ENCODE measurements at places on chromosomes 5 and 9.

DNA sequence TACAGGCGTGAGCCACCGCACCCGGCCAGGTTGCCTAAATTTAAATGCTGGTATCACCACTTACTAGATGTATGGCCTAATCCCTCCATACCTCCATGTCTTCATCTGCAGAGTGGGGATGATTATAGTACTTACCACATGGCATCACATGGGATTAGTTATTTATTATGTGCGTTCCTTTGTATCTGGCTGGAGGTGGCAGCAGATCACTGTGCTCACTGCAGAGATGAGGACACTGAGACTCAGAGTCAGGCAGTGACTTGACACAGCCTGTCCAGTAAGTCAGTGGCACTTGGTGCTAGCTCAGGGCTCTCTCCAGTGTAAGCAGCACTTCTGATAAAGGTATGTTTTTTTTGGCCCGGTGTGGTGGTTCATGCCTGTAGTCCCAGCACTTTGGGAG lies 38.4 kb upstream of the HAND1 start:
- DNase-seq: no peak

DNA sequence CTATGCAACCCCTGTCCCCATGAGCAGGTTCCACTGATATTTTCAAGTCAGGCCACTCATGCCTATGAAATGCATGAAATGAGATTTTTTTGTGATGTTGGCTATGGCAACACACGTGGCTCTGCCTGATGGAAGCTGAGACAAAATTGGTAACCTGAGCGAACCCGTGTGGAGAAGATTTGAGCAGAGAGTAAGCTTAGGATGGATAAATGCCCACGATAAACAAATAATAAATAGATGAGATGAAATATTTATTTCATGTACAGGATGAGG lies 153.4 kb upstream of the IER5L start:
- DNase-seq: no peak

GRCh38 chr5:73139485-73139884 lies 19.1 kb downstream of the TMEM171 start:
- no peak for DNase-seq

- no peak for DNase-seq
Measured at GRCh38 chr9:73153793-73154227, 2.1 kb downstream of the ANXA1 start.

GRCh38 chr9:87198716-87199115 lies 251.4 kb upstream of the GAS1 start:
- no peak for DNase-seq

DNA sequence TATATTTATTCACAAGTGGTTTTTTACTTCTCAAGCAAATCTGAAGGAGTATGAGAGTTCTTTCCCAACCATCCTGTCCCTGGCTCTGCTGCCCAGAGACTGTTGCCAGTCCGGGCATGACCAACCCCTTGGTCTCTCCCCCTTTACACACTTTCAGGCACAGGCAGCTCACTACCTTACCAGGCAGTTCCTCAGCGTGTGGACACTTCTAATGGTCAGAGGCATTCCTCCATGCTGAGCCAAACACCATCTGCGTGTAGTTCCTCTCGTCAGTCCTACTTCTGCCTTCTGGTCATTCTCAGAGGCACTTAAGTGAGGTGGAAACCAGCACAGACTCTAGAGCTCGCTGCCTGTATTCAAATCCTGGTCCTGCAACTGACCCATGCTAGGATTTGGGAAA lies 56.1 kb downstream of the TSTD2 start:
- no peak for DNase-seq

DNA sequence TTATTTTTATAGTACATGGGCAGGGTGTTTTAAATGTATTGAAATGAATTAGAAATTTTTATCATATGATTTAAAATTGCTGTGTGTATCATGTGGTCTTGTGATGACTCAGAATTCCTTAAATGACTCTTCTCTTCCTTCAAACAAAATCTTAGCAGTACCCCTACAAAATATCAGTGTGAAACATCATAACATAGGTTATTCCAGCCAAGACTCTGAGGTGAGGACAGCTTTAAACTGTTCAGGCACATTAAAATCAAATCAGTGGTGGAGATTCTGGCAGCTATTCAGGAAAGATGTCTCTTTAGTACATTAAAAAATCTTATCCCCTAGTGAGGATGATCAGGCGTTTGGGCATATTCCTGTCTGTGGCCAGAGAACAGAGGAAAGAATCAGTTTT lies 174.0 kb downstream of the MAN2A1 start:
- no peak for DNase-seq

DNA sequence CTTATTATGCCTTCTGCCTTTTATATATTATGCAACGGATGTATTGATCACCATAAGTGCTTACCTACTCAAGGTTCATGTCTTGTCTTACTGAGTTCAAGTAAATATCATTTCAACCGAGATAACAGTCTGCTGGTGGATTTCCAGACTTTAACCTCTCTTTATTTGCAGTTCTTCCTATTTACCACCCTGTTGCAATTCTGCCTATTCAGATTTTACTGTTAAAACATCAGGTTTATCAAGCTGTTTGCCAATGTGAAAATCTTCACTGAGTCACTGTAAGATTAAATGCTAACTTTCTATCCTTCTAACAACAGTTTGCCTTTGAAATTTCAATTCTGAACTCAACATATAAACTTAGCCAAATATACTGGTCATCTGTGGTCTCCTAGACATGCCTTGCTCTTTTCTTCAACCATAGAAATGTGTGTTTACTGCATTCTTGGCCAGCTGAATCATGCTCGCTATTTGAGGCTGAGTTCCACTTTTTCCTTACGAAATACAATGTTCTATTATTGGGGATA lies 471.7 kb upstream of the RORB start:
- DNase-seq: no peak

- DNase-seq: no peak
Measured at GRCh38 chr5:39266442-39266841, 47.1 kb upstream of the FYB1 start.
